HEK293T (cell line): ENCODE measurements at places on chromosomes 11 and 22.

DNA sequence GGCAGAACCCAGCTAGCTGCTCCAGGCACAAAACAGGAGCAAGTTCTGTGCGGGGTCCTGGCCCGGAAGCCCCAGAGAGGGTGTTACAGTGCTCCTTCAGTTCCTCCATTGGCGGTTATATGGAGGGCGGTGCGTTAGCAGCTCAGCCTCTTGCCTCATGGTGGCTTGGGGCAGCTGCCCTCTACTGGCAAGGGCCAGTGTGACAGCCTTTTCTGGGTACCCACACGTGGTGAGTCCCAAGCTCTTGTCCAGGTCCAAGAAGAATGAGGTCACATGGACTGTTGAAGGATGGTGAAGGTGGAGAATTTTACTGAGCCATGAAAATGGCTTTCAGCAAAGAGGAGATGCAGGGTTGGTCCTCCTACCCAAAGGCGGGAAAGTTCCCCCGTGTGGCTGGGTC is 100.5 kb downstream of the WT1 start:
- DNase-seq, result no peak

- DNase-seq, result no peak
These were observed 865.3 kb downstream of the TBC1D22A start for GRCh38 chr22:47627556-47628253.

DNA sequence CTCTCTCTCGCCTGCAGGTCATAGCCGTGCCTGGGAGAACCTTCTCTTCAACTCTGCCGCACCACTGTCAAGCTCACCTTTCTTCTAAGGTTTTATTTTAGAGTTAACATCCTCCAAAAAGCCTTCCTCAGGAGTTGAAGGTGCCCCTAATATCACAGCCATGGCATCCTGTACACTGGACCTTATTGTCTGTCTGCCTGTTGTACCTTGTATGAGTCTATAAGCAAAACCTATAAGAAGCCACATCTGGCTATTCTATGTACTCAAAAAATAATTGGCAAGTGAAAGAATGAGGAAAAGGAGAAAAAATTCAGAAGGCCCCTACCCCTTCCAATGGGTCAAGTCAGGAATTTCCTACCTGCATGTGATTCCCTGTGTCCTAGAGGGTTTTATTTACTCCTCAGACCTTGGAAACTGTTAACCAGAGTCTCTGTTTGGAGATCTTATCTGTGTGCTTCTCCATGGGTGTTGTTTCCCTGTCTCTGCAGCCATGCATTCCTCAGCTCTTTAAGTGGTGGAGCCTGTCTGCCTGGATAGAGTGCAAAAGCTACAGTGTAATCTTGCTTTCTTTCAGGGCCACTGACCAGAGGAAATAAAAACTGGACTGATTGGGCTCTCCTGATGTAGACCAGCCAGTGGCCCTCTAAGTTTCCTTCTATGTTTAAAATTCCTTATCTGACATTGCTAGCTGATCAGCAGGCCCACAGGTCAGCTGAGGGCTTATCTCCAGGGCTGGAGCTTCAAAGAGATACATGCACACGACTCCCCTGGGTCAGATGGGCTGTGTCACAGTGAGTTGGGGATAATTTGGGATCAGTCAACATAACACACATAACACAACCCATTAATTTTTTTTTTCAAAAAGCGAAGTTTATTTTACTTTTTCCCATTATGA is 37.6 kb upstream of the TMEM135 start:
- peak; percentile 37 for DNase-seq

DNA sequence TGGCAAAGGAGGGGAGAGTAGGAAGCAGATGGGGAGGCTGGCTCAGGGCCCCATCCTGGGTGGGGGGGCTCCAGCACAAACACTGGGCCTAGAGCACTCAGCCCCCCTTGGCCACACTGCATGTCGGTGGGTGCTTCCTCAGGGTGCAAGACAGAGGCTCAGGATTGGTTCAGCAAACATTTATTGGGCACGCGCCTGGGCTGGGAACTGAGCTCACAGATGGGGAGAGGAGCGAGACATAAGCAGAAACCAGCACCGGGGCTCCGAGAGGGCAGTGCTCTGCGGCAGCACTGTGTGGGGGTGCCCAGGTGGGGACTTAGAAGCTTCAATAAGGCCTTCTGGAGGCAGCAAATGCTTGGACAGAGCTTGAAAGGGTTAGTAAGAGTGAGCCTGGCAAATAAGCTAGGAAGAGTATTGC is 12.1 kb upstream of the EHD1 start:
- no peak for DNase-seq

GRCh38 chr11:64503186-64503753 is 87.8 kb upstream of the SLC22A12 start:
- DNase-seq, result no peak

DNA sequence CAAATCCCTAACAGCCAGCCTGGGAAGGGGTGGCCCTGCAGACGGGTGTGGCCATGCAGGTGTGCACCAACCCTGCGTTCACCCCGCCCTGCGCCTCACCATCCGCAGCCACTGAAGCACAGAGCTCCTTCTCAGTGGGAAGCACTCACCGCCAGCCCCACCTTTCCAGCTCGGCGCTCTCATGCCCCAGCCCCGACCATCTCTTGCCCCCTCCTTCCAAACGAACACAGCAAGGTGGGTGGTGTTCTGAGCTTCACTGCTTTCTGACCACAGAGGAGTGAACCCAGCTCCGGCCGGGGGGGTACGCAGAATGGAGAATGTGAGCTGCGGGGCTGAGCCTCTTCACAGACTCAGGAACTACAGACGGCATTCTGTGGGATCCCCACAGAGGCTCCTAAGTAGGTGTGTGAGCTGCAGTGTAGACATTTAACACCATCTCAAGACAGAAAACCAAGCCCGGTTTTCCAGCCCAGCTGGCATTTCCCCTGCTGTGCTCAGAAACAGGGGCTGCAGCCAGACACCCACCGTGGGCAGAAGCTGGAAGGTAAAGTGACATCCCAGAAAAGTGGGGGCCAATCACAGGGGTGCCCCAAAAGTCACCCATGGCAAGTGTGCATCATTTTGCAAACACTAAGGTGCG is 88.4 kb upstream of the RTL6 start:
- no peak for DNase-seq

- DNase-seq, result no peak
These were observed 282.4 kb downstream of the TMEM135 start for GRCh38 chr11:87320123-87320522.

GRCh38 chr11:103618528-103618927 is 417.9 kb upstream of the DDI1 start:
- no peak for DNase-seq

DNA sequence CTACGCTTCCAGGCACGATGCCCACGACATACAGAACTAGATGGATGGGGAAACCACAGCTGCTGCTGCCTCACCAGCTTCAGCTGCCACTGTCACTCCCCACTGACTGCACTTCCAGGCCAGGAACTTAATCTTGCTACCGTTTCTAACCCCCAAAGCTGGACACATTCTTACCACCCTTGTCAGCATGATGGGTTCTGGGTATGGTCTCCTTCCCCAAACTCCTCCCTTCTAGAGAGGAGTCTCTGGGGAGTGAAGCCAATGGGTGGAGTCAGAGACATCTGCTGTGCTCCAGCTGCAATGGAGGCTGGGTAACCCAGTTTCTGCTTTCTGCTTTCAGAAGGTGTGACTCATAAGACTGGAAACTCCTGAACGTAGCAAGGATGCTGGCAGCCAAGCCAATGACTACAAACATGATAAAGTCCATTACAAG is 87.0 kb upstream of the THY1 start:
- no peak for DNase-seq

- no peak for DNase-seq
These were observed 151.5 kb downstream of the CTTN start for GRCh38 chr11:70549796-70550195.

GRCh38 chr11:72405009-72405408 is 29.3 kb downstream of the CLPB start:
- DNase-seq, result no peak

DNA sequence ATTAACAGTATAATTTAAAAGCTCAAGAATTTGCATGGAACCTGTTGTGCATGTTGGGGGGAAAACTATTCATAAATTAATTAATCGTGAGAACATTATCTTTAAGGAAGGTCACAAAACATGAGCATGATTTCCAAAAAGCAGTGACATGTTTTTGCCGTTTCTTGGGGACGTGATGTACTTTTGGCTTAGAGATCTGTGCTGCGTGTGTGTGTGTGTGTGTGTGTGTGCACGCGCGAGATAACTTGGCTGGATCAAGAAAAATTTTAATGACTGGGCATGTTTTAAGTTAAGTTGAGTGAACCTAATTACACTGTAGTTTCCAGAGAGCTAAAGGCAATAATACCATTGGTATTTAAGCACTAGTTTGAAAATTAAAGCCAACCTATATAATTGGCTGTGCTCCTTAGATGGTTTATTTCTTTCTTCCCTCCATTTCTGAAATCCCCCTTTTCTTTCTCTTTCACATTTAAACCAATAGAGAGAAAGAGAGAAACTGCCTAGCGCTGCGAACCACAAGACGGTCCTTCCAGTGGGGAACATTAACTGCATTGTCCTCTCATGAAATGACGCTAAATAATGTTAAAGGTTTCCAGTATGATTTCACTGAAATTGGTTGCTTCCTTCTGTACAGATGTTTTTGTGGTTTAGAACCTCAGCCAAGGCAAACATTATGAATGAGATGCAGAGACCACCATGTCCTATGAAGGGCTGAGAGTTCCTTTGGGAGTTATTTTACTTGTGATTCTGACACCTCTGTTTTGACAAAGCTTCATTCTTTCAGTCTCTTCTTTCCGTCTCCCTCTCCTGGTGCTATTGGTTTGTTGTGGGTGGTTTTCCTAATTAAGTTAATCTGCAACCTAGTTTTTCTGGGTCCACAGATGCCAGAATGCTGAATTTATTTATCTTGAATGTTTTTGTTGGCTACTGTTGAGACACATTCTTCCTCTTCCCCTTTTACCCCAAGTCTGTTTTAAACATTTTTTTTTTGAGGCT is 51.7 kb downstream of the ZBTB16 start:
- DNase-seq, result no peak

GRCh38 chr22:30227438-30228228 is 18.9 kb downstream of the LIF start:
- DNase-seq, result no peak

GRCh38 chr11:123083623-123084029 is 21.7 kb upstream of the HSPA8 start:
- peak; percentile 49 for DNase-seq

DNA sequence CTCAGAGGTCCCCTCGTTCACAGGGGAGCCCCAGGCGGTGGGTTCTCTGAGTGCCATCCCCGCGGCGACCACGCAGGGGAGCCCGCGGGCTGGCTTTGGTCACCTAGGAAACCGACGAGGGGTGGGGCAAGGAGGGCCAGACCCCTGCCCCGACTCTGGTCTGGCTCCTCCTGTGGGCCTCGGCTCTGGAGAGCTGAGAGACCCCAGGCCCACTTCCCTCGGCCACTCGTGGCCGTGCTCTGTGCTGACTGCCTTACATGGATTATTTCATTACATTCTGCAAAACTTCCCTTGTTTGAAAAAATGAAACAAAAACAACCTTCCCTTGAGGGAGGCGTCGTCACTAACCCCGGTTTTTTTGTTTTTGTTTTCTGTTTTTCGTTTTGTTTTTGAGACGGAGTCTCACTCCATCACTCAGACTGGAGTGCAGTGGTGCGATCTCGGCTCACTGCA is 15.1 kb upstream of the CYTH4 start:
- peak; percentile 87 for DNase-seq

GRCh38 chr11:128688031-128688713 is 5.7 kb upstream of the FLI1 start:
- no peak for DNase-seq

GRCh38 chr11:19660076-19660475 is 52.6 kb upstream of the NAV2 start:
- DNase-seq, result no peak

GRCh38 chr22:41260871-41261270 is 20.1 kb upstream of the CHADL start:
- no peak for DNase-seq

GRCh38 chr11:95121698-95122097 is 32.1 kb downstream of the ENDOD1 start:
- no peak for DNase-seq

DNA sequence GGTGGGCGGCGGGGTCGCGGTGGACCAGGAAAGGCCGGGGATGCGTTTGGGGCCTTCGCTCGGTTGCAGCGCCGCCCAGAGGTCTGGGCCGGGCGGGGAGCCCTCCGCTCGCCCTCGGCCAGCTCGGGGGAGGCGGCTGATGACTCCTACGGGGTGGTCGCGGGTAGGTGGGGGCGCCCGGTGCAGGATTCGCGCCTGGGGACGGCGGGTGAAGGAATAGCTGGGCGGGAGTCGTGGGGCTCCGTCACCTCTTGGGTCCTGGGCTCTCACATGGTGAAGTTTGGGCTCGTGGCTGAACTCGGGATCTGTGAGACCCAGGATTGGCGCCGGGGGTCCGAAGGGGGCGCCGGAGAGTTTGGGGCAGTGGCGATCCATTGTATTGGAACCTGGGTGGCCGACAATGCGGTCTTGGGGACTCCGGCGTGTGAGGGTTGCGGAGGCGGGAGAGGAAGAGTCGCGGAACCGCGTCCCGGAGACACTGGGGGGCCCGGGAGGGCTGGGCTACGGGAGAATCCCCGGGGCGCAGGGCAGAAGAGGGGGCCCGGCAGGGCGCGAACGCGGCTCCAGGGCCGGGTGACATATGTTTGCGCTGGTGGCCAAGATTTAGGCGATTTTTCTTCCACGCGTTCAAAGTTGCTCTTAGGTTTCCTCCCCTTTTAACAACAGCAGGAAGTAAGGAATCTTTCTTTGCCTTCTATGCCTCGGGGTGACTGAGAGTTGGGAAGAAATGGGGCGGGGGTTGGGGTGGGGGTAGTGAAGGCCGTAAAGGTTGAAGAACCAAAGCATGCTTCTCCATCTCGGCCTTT is 935 bp downstream of the QSER1 start:
- DNase-seq, result peak; percentile 69

GRCh38 chr11:62439785-62440602 is 21.2 kb downstream of the SCGB1A1 start:
- no peak for DNase-seq

GRCh38 chr11:113255096-113255495 is 59.3 kb upstream of the TTC12 start:
- DNase-seq, result no peak

GRCh38 chr11:40170078-40170477 is 1289.4 kb downstream of the LRRC4C start:
- no peak for DNase-seq

GRCh38 chr11:108754901-108755625 is 90.2 kb downstream of the DDX10 start:
- DNase-seq, result no peak

DNA sequence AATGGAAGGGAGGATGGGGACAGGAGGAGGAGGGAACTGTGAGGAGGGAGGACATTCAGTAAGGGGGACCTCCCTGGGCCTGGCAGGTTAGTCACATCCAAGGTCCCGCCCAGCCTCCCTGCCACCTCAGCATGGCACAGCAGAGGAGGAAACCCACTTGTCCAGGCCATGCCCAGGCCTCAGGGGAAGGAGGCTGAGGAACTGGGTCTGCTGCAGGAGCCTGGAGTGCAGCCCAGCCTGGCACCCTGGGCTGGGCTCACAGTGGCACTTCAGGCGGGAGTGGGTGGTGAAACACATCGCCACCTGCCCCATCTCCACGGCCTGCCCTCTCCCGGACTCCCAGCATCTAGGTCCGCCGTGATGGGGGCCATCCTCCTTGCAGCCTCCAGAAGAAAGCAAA is 17.2 kb upstream of the KLHL35 start:
- no peak for DNase-seq
